NT2/D1 (cell line): ENCODE measurements at places on chromosomes 6 and 20.

- DNase-seq: no peak
Measured at GRCh38 chr6:117684749-117685148, 9.5 kb downstream of the NUS1 start.

DNA sequence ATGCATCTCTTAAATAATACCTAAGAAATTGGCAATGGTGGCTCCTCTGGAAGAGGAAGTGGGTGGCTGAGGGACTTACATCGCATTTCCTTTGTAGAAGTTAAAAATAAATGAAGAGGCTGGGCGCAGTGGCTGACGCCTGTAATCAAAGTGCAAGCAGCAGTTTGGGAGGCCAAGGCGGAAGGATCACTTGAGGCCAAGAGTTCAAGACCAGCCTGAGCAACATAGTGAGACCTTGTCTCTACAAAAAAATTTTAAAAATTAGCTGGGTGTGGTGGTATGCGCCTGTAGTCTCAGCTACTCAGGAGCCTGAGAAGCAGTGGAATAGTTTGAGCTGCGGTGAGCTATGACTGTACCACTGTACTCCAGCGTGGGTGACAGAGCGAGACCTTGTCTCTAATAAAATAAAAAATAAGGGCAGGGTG, 12.2 kb upstream of the NCOA3 start:
- DNase-seq: no peak

GRCh38 chr6:23013776-23014175, 444.4 kb downstream of the HDGFL1 start:
- DNase-seq: peak; percentile 25

GRCh38 chr6:125668071-125668470, 81.4 kb upstream of the HEY2 start:
- DNase-seq: no peak

GRCh38 chr20:57791966-57792365, 82.2 kb upstream of the PMEPA1 start:
- DNase-seq: no peak

GRCh38 chr6:166203003-166203640, 35.5 kb upstream of the TBXT start:
- DNase-seq: no peak

DNA sequence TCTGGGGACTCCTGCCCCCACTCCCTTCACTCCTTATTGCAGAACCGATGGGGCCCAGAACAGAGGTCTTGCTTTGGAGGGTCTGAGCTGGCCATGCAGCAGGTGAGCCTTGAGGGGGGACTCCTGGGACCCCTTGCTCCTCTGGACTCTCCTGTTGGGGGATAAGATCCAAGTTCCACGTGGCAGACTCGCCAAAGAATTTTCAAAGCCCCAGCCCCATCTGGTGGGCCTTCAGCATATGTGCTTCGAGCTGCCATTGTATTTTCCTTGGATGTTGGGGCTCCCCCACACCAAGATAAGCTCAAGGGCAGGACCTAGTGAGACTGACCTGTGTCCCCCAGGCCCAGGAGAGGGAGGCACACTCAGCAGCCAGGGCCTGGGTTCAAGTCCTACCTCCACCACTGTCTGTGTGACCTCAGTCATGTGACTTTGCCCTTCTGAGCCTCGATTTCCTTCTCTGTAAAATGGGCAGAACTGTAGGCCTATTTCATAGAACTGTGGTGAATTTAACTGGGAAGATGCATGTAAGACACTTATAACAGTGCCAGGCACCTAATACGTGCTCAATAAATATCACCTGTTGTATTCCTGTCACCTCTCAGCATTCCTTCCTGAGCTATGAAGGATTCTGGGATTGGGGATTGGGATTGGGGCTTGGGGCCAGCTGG, 115.5 kb downstream of the VEGFA start:
- no peak for DNase-seq

DNA sequence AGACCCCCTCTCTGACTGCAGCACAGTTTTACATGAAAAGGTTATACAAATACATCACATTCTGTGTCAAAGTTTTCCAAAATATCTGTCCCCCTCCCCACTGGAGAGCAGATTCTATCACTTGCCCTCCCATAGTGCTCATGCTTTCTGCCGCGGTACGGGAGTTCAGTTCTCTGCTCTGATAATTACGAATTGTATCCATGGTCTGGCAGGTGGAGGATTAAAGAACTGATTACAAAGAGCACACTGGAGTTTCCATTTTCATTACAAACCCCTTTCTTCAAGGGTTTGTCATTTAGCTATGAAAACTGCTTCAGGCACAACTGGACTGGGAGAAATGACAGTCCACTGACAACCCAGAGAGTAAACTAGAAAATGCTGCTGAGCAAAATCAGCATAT, 166.0 kb downstream of the PDSS2 start:
- no peak for DNase-seq

DNA sequence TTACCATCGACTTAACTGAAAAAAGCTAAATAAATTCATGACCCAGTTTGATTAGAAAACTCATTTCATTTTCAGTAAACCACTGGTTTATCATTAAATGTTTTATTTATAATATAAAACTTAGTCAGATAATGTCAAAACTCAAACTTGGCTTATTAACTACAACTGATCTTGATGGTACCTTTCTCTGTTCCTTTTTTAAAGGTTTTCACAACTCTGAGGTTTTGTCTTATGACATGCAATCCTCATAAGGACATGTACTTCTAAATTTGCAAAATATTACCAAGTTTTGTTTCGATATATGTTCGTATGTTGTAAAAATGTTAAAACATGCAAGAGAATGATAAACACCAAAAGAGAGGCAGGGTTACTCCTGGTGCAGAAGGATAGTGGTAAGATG, 82.5 kb upstream of the PDE10A start:
- no peak for DNase-seq

- no peak for DNase-seq
Measured at GRCh38 chr6:24490948-24491347, 1.6 kb upstream of the GPLD1 start.

GRCh38 chr6:154386848-154387717, 30.5 kb upstream of the IPCEF1 start:
- DNase-seq: no peak

GRCh38 chr6:42041481-42042053, 8.8 kb upstream of the TAF8 start:
- no peak for DNase-seq

- no peak for DNase-seq
Measured at GRCh38 chr20:24649787-24650490, 180.5 kb downstream of the SYNDIG1 start.

- no peak for DNase-seq
Measured at GRCh38 chr6:75581231-75581630, 20.4 kb upstream of the SENP6 start.

DNA sequence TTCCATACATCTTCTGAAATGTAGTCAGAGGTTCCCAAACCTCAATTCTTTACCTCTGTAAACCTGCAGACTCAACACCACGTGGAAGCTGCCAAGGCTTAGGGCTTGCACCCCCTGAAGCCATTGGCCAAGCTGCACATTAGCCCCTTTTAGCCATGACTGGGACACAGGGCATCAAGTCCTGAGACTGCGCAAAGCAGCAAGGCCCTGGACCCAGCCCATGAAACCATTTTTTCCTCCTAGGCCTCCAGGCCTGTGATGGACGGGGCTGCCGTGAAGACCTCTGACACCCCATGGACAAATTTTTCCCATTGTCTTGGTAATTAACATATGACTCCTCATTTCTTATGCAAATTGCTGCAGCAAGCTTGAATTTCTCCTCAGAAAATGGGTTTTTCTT, 727.8 kb downstream of the C6orf118 start:
- no peak for DNase-seq
